ENCODE measurements at places on chromosomes 7 and 10. TPM values are rescaled to one million over a fixed set of nuclear protein-coding genes. Genes with fewer than 3 reads are reported as not detected.

DNA sequence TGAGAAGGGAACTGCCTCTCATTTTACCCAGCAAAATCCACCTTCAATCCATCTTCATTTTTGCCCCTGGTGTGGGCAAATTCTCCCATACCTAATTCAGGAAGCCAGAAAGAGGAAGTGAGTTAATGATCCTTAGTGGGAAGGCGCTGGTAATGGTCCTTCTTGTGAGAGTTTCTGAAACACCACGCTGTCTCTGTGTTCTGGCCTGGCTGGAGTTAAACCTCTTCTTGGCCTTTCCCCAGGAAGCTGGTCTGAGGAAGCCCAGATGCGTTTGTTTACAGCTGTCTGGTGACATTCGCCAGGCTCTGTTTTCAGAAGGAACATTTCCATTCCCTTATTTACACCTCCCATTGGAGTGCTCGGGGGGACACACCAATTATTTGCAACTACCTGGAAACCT lies 24.3 kb downstream of the HTRA1 start:
- DNase-seq, result no peak

GRCh38 chr7:34160261-34160752 lies 255.0 kb downstream of the BMPER start:
- no peak for DNase-seq

The CLDN3 gene
- 0.16 TPM for total RNA-seq

The UBE2D1 gene
- total RNA-seq, result 13.4 TPM

The UCMA gene
- total RNA-seq, result not detected

- no peak for DNase-seq
Observed at GRCh38 chr7:23043441-23043840, 29.5 kb upstream of the HYCC1 start.

DNA sequence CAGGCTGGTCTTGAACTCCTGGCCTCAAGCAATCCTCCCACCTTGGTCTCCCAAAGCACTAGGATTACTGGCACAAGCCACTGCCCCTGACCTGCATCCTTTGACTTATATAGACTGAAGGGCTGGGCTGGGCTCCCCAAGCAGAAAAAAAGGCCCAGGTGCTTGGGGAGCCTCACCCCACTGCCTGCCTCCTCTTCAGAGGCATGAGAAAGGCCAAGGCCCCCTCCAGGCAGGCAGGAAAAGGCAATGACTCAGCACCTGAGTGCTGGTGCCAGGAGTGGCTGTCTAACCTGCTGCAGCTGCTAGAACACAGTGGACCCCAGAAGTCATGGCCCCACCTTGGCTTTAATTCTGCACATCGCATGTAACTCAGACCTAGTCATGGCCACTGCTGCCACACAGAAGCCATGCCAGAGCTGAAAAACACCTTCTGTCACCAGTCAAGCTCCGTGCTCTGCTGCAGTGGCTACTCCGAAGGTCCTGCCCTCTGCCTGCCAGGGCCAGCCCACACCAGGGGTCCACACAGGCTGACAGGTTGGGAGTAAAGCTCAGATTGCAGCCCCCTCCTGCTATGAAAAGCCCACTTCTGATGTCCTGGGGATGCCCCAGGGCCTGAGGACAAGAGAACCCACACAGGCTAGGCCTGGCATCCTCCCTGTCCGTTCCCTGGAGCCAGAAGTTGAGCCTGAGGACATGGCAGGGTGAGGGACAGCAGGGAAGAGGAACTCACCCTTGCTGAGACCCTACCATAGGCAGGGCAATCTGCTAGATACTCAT lies 48.5 kb downstream of the GRID1 start:
- no peak for DNase-seq

The JMJD1C gene
- 40.2 TPM for total RNA-seq

The FXYD4 gene
- total RNA-seq, result not detected

- no peak for DNase-seq
Observed at GRCh38 chr7:152459724-152460251, 24.0 kb upstream of the KMT2C start.

GRCh38 chr7:7771452-7771851 lies 53.0 kb upstream of the RPA3 start:
- no peak for DNase-seq

The ABCB1 gene
- 10.8 TPM for total RNA-seq

DNA sequence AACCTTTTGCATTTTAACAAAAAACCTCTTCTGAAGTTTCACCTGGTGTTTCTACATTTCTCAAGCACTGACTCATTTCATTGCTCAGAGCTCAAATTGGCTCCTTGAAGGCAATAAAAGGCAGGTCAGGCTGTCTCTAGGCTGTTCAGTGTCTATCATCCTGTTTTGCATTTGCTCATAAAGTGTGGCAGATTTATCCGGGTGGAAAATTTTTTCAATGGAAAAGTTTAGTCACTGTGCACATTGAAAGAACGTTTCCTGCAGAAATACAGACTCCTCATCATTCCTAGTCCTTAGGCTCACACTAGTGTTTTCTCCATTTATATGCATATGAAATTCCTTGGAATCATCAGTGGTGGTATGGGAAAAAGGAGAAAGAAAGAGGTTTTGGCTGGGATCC lies 114.2 kb upstream of the DGKB start:
- DNase-seq, result no peak

- no peak for DNase-seq
Observed at GRCh38 chr10:132941640-132942051, 724 bp downstream of the CFAP46 start.

GRCh38 chr7:41504214-41504980 lies 198.5 kb downstream of the INHBA start:
- no peak for DNase-seq

DNA sequence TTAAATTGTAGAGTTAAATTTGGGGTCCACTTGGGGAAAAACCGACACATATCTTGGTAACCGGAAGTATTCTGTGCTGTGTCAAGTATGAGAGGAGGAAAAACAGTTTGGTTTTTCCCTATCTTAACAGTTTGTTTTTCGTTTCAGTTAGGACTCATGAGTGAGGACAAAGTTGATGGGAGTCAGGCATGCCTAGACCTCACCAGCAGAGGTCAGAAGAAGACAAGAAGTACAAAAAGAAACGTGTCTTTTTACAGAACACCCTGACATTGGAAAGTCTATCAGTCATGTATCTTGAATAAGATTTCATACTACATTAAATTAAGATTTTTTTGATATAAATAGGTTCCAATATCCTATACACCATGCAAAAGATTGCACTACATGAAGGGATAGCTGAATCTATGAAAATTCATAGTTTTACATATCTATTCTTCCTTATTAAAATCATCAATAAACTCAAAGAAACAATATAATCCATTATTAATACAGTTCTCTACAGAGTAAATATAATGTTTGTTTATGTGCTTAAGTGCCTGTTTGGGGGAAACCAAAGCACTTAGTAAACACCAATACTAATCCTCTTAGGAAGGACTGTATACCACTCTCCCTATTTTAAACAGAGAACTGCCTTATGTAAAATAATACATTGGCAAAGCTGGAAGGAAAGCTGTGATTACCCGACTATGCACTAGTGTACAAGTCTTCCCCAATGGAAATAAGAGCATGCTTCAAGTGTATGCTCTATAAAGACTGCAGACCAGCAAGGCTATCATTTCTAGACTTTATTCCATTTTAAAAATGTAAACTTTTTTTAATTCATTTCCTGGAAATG lies 95.6 kb downstream of the USP6NL start:
- peak; percentile 36 for DNase-seq

Data from activated T-cell treated with anti-CD3 and anti-CD28 coated beads, Interleukin-2, amount 50 U/mL, for 4 hours (primary cell).